Stimulated activated CD8-positive, alpha-beta memory T cell treated with anti-CD3 and anti-CD28 coated beads, Interleukin-7, amount 100 ng/mL, for 4 hours (primary cell): ENCODE measurements at places on chromosomes 13 and 19.

DNA sequence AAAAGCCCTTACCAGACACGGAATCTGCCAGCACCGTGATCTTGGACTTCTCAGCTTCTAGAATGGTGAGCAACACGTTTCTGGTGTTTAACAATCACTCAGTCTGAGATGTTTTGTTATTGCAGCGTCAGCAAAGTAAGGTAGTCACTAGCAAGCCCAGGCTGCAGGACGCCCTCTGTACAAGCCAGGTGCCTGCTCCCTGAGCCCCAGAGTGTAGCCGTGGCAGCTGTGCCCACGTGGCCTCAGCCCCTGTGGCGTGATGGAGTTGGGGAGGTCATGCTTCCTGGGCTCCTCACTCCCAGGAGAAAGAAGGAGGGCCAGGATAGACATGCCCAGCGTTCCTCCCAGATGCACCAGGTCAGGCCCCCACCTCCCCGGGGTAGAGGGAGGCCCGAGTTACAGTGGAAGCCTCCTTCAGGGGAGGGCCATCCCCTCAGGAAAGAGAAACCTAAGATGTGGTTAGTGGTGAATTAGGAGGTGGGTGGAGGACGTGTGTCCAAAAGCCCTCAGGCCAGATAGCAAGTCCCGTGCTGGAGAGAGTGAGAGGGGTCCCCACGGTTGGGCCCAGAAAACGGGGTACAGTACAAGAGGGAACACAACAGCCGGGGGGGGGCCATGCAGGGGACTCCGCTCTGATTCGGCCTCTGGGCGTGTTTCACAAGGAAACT lies 169.6 kb upstream of the SOX1 start:
- no peak for DNase-seq

DNA sequence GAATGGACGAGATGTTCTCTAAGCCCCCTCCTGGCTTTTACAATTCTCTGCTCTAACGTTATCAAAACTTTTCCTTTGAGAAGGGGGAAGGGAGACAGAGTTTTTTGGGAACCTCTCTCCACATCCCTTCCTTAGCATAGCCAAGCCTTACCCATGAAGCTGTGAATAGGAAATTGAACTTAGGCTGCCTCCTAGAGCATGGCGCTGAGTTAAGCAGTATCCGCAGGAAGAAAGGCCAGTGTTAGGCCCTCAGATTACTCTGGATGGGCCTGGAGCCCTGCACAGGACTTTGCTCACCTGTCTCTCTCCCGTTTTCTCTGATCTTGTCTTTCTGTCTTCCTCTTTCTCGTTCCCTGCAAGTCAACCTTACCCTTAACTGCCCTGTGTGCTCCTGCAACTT lies 39.6 kb downstream of the CYP2B6 start:
- no peak for DNase-seq

DNA sequence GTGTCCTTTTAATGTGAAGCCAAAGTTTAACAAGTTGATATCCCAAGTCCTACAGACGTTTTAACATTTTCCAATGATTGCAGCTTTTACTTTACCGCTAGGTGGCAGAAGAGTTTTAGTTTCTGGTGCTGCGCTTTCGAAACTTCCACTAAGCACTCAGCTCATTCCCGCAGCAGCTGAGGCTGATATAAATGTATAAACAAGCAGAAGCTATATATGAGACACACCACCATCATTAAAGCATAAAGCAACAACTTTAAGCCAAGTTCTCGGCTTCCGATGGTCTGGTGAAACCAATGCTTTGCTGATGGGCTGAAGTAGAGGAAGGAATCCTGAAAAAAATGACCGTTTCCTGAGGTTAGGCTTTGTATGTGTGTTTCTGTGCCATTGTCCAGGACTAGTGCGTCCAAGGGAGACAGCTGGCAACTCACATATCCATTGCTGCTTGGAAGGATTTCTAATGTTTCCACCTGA lies 753.9 kb downstream of the OLFM4 start:
- no peak for DNase-seq

- no peak for DNase-seq
Measured at GRCh38 chr13:113075711-113076110, 29.9 kb upstream of the F7 start.

GRCh38 chr19:57813919-57814504 lies 701 bp downstream of the ZNF552 start:
- no peak for DNase-seq

- DNase-seq, result no peak
Measured at GRCh38 chr19:29395111-29395733, 130.6 kb upstream of the VSTM2B start.

DNA sequence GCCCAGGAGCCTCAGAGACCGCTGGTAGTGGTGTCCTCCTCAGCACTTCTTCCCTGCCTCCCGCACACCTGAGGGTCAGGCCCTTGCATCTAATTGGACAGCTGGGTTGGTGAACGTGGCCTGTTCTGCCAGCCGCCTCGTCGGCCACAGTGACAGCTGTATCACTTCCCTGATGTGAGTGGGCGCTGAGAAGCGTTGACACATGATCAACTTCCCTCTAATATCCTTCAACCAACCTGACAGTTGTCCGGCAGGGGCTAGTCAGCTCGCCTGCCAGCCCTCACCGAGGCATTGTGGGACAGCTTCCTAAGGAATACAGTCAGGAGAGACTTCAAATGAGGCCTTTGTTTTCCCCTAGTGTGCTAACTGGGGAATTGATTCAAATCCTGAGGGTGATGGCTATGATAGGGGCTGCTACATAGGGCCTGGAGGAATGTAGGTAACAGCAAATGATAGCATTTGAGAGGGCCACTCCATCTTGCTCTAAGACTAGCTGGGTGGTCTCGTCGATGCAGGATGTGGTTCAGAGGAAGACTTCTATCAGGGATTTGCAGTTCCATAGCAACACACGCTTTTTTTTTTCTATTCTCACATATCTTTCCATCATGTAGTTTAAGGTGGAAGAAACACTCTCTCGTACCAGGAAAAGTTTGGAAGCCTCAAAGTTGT lies 230.8 kb downstream of the TSHZ3 start:
- DNase-seq, result no peak

- no peak for DNase-seq
Measured at GRCh38 chr19:18283338-18283737, 1.9 kb upstream of the JUND start.

GRCh38 chr19:53785196-53785889 lies 38.8 kb downstream of the NLRP12 start:
- DNase-seq, result no peak

DNA sequence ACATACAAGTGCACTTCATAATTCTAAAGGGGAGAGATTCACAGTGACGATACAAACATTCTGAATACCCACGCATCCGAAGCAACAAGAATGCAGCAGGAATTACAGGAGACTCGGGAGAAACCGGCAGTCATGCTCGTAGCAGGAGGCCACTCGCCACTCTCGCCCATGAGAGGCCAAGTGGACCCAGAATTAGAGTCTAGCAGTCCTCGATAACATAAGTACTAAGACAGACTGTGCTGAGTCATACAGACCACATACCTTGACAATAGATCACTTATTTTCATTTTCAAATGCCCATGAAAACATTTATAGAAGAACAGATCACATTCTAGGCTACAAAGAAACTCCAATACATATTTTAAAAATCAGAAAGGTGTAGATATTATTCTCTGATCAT lies 299.1 kb upstream of the TSHZ3 start:
- no peak for DNase-seq

GRCh38 chr13:46039411-46040182 lies 12.9 kb downstream of the ZC3H13 start:
- DNase-seq, result no peak

- DNase-seq, result no peak
Measured at GRCh38 chr19:48780631-48781391, 25.5 kb downstream of the FGF21 start.

- no peak for DNase-seq
Measured at GRCh38 chr19:10808937-10809649, 26.9 kb downstream of the TMED1 start.

- no peak for DNase-seq
Measured at GRCh38 chr19:2115324-2115723, 18.6 kb downstream of the IZUMO4 start.

- DNase-seq, result peak; percentile 73
Measured at GRCh38 chr19:9586764-9587163, 2.5 kb upstream of the ZNF121 start.

GRCh38 chr13:69970520-69970919 lies 137.1 kb upstream of the ATXN8OS start:
- DNase-seq, result no peak

DNA sequence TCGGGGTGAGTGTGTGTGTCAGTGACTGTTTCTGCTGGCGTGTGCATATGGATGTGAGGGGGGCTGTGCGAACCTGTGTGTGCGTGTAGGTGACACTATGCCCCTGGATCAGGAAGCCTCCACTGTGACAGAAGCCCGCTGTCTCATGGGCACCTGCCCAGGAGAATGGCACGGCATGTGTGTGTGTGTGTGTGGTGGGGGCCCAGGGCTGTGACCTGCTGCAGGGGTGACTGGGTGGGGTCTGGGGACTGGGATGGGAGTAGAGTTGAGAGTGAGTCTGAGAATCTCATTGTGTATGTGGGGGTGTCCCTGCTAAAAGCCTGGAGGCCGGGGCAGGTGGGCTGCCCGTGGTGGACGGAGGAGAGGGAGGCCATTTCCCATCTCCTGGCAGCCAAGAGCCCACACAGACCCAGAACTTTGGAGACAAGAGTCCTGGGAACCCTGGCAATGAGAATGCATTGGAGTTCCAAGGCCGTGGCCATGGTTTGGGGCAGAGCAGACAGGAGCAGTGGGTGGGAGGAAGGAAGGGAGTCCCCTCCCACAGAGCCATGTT lies 6.4 kb upstream of the TPM4 start:
- no peak for DNase-seq

GRCh38 chr13:53254500-53254899 lies 225.9 kb downstream of the OLFM4 start:
- no peak for DNase-seq

DNA sequence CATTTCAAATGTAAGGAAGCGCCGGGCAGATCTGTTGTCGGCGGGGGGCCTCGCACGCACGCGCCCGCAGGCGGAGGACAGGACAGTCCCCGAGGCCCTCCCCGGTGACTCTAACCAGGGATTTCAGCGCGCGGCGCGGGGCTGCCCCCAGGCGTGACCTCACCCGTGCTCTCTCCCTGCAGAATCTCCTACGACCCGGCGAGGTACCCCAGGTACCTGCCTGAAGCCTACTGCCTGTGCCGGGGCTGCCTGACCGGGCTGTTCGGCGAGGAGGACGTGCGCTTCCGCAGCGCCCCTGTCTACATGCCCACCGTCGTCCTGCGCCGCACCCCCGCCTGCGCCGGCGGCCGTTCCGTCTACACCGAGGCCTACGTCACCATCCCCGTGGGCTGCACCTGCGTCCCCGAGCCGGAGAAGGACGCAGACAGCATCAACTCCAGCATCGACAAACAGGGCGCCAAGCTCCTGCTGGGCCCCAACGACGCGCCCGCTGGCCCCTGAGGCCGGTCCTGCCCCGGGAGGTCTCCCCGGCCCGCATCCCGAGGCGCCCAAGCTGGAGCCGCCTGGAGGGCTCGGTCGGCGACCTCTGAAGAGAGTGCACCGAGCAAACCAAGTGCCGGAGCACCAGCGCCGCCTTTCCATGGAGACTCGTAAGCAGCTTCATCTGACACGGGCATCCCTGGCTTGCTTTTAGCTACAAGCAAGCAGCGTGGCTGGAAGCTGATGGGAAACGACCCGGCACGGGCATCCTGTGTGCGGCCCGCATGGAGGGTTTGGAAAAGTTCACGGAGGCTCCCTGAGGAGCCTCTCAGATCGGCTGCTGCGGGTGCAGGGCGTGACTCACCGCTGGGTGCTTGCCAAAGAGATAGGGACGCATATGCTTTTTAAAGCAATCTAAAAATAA lies 18.2 kb downstream of the IL17D start:
- no peak for DNase-seq

DNA sequence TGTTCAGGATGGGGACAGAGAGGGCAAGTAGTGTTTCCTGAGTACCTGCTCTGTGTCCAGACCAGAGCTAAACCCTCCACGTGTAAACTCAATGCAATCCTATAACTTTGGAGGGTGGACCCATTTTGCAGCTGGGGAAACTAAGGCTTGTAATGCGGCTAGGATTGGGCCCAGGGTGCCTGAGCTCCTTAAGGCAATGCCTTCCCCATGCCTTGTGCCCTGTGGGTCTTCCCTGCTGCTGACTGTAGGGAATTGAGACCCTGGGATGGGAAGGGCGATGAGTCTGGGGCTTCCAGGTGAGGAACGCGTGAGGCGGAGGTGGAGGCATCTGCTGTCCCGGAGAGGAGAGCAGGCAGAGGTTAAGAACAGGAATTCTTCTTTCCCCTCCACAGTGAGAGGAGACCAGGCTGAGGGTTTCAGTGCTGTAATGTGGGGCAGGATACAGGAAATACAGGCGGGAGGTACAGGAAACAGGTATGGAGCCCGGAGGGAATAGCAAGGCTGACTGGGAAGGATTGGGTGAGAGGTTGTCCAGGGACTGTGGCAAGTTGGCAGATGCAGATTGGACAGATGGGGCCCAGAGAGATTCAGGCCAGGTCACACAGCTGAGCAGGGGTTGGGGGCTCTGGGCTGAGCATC lies 19.2 kb downstream of the SLC27A1 start:
- no peak for DNase-seq

GRCh38 chr19:9863759-9864158 lies 28.6 kb downstream of the PIN1 start:
- no peak for DNase-seq

- no peak for DNase-seq
Measured at GRCh38 chr13:69828527-69828926, 279.1 kb upstream of the ATXN8OS start.

GRCh38 chr19:763869-764268 lies 13.0 kb downstream of the MISP start:
- no peak for DNase-seq

GRCh38 chr19:1854542-1855039 lies 6.3 kb upstream of the REXO1 start:
- no peak for DNase-seq

DNA sequence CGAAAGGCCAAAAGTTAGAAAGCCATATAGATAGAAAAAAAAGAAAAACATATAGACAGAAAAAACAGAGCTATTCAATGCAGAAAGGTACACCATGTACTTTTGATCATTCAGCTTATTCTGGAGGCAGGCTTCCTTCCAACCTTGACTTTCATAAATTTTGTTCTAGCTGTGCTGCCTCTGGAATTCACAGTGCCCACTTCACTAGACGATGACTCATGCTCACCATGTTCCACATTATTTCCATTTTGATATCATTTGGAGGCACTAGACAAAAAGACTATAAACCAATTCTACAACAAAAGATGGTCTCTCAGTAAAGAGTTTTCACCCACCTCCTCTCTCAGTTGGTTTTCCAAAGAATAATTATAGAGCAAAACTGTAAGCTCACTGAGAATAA lies 229.0 kb upstream of the IPO5 start:
- no peak for DNase-seq
